ENCODE measurements at places on chromosomes 16 and 17.

GRCh38 chr17:1087381-1088241 is 90.7 kb downstream of the TIMM22 start:
- DNase-seq = peak; percentile 80

GRCh38 chr17:4477255-4477791 is 21.4 kb upstream of the SPNS2 start:
- no peak for DNase-seq

DNA sequence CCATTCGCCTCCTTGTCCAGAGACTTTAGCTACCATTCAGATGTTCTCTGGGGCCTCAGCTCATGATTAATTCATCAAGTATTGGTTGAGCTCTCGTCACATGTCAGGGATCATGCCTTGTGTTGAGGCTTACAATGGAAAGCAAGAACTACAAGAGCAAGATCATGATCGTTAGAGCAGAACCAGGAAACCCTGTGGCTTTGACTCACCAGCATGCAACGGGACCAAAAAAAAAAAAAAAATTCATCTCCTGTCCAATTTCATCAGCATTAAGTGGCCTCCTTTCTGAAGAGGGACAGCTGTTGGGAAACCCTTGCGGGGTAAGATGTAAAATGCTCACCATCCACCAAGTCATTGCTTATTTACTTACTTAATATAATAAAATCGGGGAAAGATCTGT is 12.1 kb upstream of the USP10 start:
- DNase-seq = no peak

DNA sequence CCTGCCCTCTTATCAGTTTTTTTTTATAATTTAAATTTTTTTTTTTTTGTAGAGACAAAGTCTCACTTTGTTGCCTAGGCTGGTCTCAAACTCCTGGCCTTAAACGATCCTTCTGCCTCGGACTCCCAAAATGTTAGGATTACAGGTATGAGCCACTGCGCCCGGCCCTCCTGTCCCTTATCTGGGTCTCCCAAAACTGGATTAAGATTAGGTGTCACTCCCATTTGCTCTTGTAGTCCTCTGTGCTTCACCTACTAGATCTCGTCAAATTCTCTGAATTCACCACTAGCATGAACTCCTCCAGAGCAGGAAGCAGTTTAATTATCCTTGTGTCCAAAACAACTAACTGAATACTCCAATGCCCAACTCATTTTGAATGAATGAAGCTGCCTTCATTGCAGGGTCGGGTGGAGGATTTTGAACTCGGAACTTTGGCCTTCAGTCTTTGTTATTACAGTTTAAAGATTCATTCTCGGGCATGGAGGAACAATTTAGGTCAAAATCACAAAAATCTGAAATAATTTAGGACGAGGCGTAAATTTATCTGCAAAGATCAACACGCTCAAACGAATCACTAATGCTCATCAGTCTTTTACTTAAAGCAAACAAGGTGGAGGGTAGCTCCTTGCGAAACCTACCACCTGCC is 802 bp upstream of the ATXN2L start:
- DNase-seq = no peak

DNA sequence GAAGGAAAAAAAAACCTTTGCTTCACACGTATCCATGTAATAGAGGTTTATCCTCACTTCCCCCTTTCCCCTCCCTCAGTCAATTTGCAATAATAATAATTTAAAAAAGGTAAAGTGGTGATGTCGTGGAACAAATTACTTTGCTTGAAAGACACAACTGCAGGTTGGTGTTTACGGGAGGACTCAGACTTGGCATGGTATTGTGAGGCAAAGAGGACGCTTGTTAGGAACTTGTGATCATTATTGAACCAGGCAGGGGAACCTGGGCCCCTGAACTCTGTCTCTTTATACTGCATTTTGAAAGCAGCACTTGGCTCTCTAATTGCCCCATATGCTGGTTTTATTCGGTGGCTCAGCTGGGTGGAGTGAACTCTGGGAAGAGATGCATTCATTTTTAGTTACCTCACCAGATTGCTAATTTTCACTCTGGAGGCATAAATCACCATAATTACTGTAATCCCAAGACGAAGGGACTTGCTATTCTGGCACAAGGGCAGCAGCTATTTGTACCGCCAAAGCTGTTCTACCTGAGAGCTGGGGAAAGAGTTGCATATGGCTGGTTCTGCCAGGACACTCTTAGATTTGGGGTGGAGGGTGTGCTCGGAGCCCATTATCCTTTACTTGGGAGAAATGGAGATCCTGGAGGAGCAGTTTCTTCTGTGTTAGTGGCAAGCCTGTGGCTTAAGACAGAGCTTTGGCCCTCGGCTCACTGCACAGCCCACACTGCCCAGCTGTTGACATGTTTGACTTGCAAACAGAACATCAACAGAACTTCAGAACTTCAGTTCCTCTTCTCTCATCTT is 5.7 kb upstream of the DHX8 start:
- DNase-seq = no peak

DNA sequence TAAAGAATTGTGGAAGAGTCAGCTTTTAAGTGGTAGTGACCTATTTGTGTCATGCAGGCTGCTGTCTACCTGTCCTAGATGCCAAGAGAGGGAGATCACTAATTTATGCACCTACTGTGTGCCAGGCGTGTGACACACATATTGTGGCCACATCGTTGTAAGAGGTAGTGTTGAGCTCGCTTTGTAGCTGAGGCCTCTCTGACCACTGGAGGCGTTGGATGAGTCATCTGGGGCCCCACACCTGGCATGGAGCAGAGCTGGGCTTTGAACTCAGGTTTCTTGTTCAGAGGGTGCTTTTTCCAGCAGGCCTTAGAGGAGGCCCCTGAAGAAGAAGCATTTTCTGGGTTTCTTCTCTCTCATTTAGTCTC is 52.3 kb upstream of the LGALS9 start:
- DNase-seq = no peak

GRCh38 chr16:20336955-20337354 is 9.6 kb upstream of the GP2 start:
- no peak for DNase-seq

DNA sequence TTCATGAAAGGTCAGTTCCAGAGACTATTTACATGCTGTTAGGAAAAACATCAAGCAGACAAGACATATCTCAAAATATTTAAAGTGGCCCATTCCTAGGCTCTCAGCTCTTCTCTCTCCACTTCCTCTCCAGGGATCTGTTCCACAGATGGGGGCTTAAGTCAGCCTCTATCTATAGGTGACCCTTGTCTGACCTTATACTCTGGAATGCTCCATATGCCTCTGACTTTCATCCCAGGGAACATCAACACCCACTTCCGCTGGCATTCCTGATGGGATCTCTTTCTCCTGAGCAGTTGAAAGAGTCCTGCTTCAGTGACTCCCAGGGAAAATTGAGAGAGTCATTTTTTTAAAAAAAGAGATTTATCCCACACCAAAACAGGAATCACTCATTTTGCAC is 11.5 kb upstream of the WIPI1 start:
- no peak for DNase-seq
